A549 treated with GW870086 at 1 μM for 4 hours (cell line): ENCODE measurements at places on chromosomes 7 and 10. TPM values are rescaled to one million over a fixed set of nuclear protein-coding genes. Genes with fewer than 3 reads are reported as not detected.

Gene CLDN4
- 5.5 to 7.7 TPM (median 7.4 TPM) in 5 replicates for total RNA-seq

Gene TFPI2
- total RNA-seq = 243 to 308 TPM (median 265 TPM) in 5 replicates

Gene RNF133
- not detected in 5 replicates for total RNA-seq

Gene SEMA3C
- total RNA-seq = 44.9 to 71.7 TPM (median 64.4 TPM) in 5 replicates

Gene JAKMIP3
- total RNA-seq = 1.00 to 1.4 TPM (median 1.1 TPM) in 5 replicates

Gene AQP1
- total RNA-seq = 0.30 to 0.53 TPM (median 0.44 TPM) in 5 replicates

Gene SPDYE6
- total RNA-seq = not detected in 5 replicates

Gene GIMAP7
- not detected in 5 replicates for total RNA-seq

Gene THNSL1
- total RNA-seq = 3.5 to 4.4 TPM (median 3.9 TPM) in 5 replicates

Gene LEP
- total RNA-seq = not detected in 5 replicates

Gene ANKRD1
- 14.1 to 25.2 TPM (median 21.8 TPM) in 5 replicates for total RNA-seq

Gene FAM221A
- total RNA-seq = 0.28 to 0.53 TPM (median 0.39 TPM) in 4 of 5 replicates, not detected in the other

Gene SPDYE2
- not detected in 5 replicates for total RNA-seq

Gene ENTPD1
- total RNA-seq = 0.05 TPM in 1 of 5 replicates, not detected in the others

Gene DNAJC30
- 8.2 to 10.7 TPM (median 10.2 TPM) in 5 replicates for total RNA-seq

Gene PRKCQ
- total RNA-seq = 3.5 to 4.6 TPM (median 4.2 TPM) in 5 replicates

Gene LRIT1
- not detected in 5 replicates for total RNA-seq

Gene OR2A12
- not detected in 5 replicates for total RNA-seq

Gene UTF1
- total RNA-seq = 0.12 TPM in 1 of 5 replicates, not detected in the others

Gene BCL7B
- total RNA-seq = 60.4 to 75.8 TPM (median 68.4 TPM) in 5 replicates

Gene CYTH3
- 27.0 to 30.1 TPM (median 29.2 TPM) in 5 replicates for total RNA-seq

Gene AKR1B15
- total RNA-seq = 18.9 to 39.8 TPM (median 34.3 TPM) in 5 replicates

Gene HOXA6
- 0.83 to 2.2 TPM (median 1.5 TPM) in 5 replicates for total RNA-seq

Gene IRF5
- 12.5 to 15.9 TPM (median 14.1 TPM) in 5 replicates for total RNA-seq

Gene PRRT4
- 0.29 to 0.50 TPM (median 0.41 TPM) in 5 replicates for total RNA-seq
